NCI-H1436 (cell line): ENCODE measurements at places on chromosomes 2 and 18.

GRCh38 chr2:160207804-160208654 lies 8.0 kb upstream of the ITGB6 start:
- no peak for DNase-seq

GRCh38 chr2:222796413-222797103 lies 64.3 kb upstream of the ACSL3 start:
- DNase-seq = no peak

DNA sequence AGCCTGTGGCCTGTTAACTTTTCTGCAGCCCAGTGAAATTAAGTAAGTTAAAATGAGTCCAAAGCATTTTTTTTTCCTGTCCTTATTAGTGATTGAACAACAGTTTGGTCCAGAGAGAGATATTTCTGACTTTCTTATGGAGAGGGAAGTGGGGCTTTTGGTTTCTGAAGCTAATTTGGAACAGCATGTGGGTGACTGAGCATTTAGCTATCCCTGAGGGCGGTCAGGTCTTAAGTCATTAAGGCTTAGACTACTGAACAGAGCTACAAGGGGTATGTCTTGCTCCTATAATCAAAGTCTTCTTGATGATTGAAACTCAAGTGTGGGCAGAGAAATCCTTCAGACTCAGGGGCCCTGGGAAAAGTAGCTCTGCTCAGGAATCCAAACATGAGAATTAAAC lies 14.0 kb downstream of the ARHGAP25 start:
- no peak for DNase-seq

DNA sequence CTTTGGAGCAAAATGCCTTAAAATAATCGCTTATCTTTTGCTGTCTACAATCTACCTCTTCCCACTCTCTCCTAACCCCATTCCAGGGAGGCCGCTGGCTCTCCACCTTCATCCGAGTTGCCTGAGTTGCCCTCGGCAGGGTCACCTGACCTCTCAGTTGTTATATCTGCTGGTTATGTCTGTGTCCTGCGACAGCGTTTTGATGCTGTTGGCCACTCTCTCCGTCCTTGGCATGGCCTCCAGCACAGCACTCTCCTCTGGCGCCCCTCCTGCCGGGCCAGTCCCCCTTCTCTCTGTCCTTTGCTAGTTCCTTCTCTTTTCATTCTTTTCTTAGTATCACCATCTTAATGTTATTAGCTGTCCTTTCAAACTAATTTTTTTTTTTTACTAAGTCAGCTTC lies 41.6 kb downstream of the TRAF3IP1 start:
- no peak for DNase-seq

DNA sequence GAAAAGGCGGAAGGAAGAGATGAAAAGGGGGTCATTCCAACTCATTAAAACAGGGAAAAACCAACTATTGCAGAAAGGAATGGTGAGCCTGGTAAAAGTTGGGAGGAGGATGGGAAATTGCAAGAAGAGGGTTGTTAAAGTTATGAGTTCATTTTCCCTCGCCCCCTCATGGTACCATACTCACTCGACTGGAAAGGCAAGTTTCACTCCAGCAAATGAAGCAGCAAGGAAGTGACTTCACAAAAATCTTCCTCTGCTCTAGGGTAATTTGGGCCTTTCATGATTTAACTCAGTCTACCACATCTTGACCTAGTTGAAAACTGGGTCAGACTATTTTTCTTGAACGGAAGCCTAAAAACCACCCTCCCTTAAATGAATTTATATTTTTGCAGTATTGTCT lies 22.8 kb upstream of the DAW1 start:
- DNase-seq = no peak

DNA sequence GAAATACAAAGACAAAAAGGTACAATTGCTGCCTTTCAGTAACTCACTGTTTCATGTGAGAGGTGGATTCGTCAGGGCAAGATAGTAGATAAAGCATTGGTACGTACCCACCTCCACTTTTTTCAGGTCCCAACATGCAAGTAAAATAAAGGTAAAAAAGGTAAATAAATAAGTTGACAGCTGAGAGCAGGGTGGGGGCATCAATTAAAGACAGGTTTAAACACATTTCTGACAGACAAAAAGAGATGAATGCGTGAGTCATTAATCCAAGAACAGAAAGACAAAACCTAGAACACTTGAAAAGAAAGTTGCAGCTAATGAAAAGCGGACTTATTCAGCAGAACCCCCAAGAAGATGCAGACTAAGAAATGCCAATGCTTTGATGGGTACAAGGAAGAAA lies 979.6 kb upstream of the CDH2 start:
- DNase-seq = no peak

- no peak for DNase-seq
Measured at GRCh38 chr2:161033059-161033660, 127.1 kb upstream of the TANK start.

DNA sequence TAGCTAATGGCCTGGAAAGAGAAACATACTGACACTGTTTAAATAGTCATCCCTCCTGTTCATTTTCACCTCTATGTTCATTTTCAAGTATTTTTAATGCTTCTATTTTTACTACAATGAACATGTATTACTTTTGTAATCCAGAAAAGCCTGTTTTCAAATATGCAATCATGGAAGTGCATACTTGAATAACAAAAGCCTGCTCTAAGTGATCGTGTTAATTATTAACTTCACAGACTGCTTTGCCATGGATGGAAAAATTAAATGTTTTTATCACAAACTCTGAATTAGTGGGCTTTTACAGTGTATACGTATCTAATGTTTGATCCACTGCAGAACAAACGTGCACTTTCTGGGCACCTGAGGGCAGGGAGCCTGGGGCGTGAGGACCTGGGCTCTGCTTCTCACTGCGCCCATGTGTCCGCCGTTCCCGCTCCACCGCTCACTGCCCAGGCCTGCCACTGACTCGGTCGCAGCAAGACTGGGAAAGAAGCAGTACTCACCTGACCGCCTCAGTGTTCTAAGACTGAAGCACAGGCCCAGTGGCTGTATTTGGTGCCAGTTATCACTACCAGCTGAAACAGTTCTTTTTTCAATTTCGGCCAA lies 80.6 kb downstream of the UXS1 start:
- DNase-seq = no peak

DNA sequence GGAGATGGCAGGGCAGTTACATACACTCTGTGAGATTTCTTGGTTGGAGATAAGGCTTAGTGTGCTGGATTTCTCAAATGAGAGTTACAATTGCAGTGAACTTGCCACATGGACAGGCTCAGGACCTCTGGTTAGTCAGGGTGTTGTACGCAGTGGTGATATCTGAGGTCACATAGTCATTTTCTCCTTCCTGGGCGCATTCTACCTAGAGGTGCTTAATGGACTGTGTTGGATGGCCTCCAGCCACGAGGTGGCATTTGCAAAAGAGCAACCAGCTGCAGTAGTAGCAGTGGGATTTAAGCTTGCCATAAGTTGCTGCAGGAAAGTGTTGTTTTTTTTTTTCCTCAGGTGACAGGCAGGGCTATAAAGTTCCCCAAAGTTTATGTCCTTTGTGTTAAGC lies 173.8 kb upstream of the TMEM200C start:
- DNase-seq = no peak

DNA sequence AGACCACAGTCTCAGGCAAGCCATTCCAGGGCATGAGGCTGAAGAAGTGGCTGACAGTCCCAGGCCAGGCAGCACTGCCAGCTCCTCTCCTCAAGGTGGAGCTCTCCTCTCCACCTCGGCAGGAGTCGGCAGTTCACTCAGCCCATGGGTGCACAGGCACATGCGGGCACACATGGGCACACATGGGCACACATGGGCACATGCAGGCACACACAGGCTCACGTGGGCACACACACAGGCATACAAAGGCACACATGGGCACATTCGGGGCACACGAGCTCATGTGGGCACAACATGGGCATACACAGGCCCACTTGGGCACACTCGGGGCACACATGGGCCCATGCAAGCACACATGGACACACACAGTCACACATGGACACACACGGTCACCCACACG lies 65.3 kb upstream of the TAF1B start:
- no peak for DNase-seq

GRCh38 chr2:144382849-144383248 lies 137.1 kb downstream of the ZEB2 start:
- no peak for DNase-seq
